RPMI7951 (cell line): ENCODE measurements at places on chromosomes 16 and 17. TPM values are rescaled to one million over a fixed set of nuclear protein-coding genes. Genes with fewer than 3 reads are reported as not detected.

DNA sequence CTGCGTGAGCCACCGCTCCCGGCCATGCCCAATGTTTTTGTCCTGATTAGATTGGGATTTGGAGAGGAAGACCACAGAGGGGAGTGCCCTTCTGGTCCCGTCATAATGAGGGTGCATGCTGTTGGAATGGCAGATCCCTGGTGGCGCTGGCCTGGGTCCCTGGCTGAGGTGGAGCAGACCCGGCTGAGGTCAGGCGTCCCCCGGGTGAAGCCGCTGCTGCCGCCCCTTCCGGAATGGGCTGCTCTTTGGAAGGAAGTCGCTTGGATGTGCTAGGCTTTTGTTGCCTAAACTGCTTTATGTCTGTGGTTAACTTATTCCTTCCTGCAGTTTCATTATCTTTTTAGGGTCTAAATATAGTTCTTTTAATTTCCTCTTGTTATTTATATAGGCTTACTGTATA lies 120.3 kb upstream of the CHMP6 start:
- no peak for DNase-seq

DNA sequence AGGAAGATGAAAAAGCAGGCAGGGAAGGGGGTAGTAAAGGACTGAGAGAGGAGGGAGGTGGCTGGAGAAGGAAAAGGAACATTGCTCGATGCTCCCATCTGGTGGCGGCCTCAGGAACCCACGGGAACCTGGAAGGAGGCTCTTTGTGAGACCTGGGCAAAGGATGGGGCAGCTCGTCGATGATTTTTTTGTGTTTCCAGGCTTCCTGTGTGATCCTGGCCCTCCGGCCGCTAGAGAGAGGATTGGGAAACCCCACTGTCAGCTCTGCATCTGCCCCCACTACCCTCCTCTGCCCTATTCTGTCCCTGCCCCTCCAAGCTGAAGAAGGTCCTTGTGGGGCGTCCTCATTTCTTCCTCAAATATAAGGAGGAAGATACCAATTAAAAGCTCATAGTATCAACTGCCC lies 6.6 kb downstream of the WFIKKN2 start:
- peak; percentile 49 for DNase-seq

DNA sequence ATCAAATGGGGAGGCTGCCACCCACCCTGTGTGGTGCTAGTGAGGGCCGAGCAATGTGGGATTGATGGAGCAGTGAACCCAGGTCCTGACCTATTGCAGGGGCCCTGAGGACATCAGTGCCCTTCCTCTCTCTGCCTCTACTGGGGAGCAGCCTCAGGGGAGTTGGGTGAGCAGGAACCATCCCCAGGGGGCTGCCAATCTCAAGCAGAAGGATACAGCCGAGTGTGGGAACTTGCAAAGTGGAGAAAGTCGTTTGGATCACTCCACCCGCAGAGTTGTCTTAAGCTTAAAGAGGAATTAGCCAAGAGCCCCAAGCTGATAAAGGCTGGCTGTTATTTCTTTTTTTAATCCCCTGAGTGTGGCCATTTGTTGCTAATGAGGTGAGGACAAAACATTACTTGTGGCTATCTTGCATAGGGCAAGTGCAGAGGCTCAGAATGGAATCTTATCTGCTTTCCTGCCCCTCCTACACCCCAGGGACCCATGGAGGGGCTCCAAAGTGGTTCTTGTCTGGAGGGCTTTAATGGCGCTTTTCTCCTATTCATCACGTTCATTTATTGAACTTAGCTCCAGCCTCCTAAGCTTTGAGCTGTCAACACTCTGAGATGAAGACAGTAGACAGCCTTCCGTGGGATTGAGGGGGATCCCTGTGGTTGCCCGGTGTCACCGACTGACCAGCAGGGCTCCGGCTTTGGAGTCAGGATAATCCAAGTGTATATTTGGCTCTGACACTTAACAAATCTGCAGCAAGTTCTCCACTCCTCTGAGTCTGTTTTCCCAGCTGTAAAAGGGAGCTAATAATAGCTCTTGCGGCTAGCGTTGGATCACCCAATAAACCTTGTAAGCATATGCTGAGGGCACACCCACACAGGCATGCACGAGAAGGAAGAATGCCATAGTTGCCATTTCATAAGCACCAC lies 45.1 kb downstream of the MYH11 start:
- DNase-seq = peak; percentile 92

GRCh38 chr17:7824021-7824924 lies 9.7 kb upstream of the KDM6B start:
- DNase-seq = no peak

- peak; percentile 44 for DNase-seq
Observed at GRCh38 chr17:57535249-57535966, 209.7 kb downstream of the CCDC182 start.

DNA sequence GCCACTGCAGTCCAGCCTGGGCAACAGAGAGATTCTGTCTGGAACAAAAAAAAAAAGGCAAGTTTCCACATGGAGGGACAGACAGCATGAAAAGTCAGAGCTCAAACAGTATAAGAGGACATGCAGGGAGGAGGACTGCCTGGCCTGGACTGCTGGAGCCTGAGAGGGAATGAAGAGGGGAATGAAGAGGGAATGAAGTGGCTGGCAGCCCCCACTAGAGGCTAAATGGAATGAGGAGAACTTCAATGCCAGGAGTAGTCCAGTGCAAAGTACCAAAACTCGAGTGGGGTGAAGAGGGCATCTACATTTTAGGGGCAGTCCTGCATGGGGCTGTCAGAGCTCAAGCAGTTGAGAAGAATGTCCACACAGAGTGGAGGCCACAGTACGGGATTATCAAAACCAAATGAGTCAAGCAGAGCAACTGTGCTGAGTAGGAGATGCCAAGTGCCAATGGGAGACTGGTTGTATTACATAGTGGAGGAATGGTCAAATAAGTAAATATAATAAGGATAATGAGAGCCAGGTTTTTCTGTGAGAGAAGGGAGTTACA lies 22.9 kb downstream of the IKZF3 start:
- DNase-seq = no peak

DNA sequence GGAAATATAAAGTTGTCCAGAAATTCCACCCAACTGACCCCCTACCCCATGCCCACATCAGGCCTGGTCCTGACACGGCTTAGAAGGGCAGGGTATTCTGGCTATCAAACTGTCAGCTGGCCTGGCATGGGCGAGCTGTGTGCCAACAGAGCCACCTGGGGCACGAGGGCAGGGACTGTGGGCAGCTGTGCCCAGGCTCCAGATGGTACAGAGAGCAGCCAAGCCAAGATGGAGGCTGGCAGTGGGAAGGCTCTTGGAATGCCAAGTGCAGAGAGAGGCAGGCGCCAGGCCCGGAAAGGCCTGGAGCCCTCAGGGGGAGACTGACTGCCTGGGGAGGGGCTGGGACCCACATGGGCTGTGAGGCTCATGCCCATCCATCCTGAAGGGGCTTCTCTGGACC lies 24.3 kb upstream of the PHF12 start:
- DNase-seq = no peak

GRCh38 chr17:36048066-36048465 lies 16.0 kb upstream of the CCL18 start:
- no peak for DNase-seq

DNA sequence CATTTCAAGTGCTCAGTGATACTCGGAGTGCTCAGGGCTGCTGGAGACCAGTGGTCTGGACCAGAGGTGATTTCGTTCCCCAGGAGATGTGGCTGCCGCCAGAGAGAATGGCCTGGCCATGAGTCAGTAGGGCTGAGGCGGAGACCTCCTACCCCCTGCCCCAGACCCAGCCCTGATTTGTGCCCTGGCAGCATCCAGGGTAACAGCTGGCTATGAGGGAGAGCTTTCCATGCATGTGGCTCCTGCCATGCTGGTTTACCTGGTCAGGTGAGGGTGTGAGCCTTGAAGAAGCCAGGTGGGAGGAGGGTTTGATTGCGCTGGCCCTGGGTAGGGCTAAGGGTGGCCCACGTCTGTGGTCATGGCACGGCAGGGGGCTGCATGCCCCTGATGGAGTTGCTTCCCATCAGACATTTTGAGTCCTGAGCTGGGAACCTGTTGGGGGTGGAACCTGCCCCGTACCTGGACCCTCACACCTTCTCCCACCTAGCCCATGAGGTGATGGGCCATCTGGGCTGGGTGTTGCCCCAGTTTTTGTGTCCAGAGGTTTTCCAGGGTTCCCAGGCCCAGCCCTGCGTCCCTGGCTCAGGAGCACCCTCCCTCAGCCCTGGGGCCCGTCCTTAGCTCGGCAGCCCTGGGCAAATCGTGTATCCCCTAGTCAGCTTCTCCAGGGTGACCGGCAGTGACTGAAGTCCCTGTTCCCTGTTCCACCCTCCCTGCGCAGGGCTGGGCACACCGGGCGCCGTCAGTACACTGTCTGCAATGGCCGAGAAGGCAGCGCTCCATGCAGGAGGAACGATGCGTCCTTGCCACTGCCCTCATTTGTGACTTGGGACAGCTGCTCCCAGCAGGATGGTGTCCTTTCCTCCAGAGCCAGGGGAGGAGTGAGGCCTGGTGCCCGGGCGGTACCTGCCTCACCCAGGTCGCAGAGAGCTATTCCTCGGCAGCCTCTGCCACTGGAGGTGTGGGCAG lies 9.0 kb upstream of the CSNK1D start:
- no peak for DNase-seq

GRCh38 chr16:17303101-17303500 lies 167.7 kb downstream of the XYLT1 start:
- peak; percentile 14 for DNase-seq

GRCh38 chr16:31134625-31135534 lies 647 bp downstream of the PRSS8 start:
- no peak for DNase-seq

AANAT gene
- total RNA-seq = not detected in 2 replicates

GUCY2D gene
- total RNA-seq = not detected in 2 replicates

FZD2 gene
- total RNA-seq = 4.7 and 6.6 TPM in 2 replicates

RNF227 gene
- 2.3 and 7.8 TPM in 2 replicates for total RNA-seq

PHOSPHO1 gene
- total RNA-seq = 0.48 TPM in 1 of 2 replicates, not detected in the other

DHRS7C gene
- not detected in 2 replicates for total RNA-seq

TNFRSF17 gene
- total RNA-seq = 0.48 TPM in 1 of 2 replicates, not detected in the other

FOXN1 gene
- total RNA-seq = not detected in 2 replicates
